ENCODE measurements at places on chromosomes 5 and 9. TPM values are rescaled to one million over a fixed set of nuclear protein-coding genes. Genes with fewer than 3 reads are reported as not detected.

Gene SPINK13
- total RNA-seq, result not detected

Gene SPRY4
- 4.5 TPM for total RNA-seq

Gene ABO
- not detected for total RNA-seq

Gene KCNMB1
- total RNA-seq, result under 0.01 TPM

Gene PPP1R26
- total RNA-seq, result 35.5 TPM

Gene INSL6
- total RNA-seq, result not detected

Gene CNTNAP3
- 29.3 TPM for total RNA-seq

Gene GMCL2
- not detected for total RNA-seq

Gene NTMT1
- 11.4 TPM for total RNA-seq

Gene TMEM141
- 17.1 TPM for total RNA-seq

Gene CEL
- total RNA-seq, result 0.41 TPM

Gene PHF19
- total RNA-seq, result 3.7 TPM

Gene ADGRD2
- not detected for total RNA-seq

Gene NCS1
- 229 TPM for total RNA-seq

Gene PCDHGA8
- total RNA-seq, result 5.7 TPM

Gene NKD2
- total RNA-seq, result 2.9 TPM

Gene MIER3
- total RNA-seq, result 52.2 TPM

Gene SLC36A2
- not detected for total RNA-seq

Gene FOXD4L4
- total RNA-seq, result 0.41 TPM

Gene PCDHGA7
- 4.9 TPM for total RNA-seq

Gene RMI1
- 12.6 TPM for total RNA-seq

Gene SLC36A3
- total RNA-seq, result not detected

Gene TMEM215
- total RNA-seq, result 0.82 TPM

Gene RNF183
- total RNA-seq, result not detected

Gene GRK6
- 25.7 TPM for total RNA-seq

Gene PLEKHG4B
- 3.7 TPM for total RNA-seq

Gene SLC34A3
- not detected for total RNA-seq

Gene DENND1A
- total RNA-seq, result 17.9 TPM
